ENCODE measurements at places on chromosomes 4 and X. TPM values are rescaled to one million over a fixed set of nuclear protein-coding genes. Genes with fewer than 3 reads are reported as not detected.

Gene F8A2
- total RNA-seq, result not detected

Gene TCEAL2
- total RNA-seq, result not detected

Gene ARHGAP36
- not detected for total RNA-seq

Gene IRF2
- total RNA-seq, result 31.8 TPM

Gene ARHGAP6
- not detected for total RNA-seq

Gene SPANXA2
- not detected for total RNA-seq

Gene TAPT1
- 66.6 TPM for total RNA-seq

Gene YIPF7
- total RNA-seq, result not detected

Gene TRIM61
- 5.2 TPM for total RNA-seq

DNA sequence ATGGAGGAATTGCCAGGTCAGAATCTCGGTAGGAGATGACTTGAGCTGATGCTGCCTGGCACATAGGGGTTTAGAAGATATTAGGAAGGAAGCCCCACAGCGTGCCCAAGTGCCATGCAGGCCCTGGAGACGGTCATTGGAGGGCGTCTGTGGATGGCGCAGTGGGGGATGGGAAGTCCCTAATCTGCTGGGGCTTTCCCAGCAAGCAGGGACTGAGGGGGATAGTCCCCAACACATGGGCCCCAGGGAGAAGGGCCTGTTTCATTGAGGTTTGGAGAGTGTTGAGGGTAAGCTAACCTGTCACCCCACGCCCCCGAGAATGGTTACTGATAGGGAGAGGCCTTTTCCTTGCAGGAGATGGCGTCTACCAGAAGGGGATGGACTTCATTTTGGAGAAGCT lies 7.8 kb downstream of the TAFAZZIN start:
- no peak for DNase-seq

- no peak for DNase-seq
Measured at GRCh38 chr4:43837171-43837570, 611.4 kb downstream of the KCTD8 start.

DNA sequence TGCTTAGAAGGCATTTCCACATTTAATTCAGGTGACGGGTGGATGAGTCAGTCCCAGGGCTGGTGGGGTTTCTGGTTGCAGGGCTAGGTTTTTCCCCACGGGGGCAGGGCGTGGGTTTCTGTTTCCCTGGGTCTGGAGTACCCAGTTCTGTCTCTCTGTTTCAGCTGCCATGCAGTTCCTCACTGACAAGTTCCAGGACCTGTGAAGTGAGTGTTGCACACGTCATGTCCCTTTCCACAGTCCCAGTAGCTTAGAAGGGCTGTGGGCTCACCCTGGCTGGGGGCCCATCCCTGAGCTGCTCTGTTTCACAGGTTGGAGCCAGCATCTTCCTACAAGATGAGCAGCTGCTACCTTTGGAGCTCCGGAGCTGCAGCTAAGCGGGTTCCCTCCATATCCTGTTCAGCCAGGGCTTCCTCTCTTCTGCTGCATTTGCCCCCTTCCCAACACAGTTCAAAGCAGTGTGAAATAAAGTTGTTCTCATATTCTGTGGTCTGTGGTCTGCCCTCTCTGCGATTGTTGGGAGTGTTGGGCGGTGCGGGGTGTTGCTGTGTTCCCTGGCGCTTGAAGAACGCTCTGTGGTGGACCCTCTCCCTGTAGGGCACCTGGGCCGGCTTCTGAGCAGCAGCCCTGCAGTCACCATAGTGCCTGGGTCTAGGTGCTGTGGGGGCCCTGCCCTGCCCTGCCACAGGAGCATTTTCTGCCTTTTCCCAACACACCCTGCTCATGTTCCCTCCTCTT lies 3.9 kb downstream of the LOC101059915 start:
- DNase-seq, result no peak

- DNase-seq, result no peak
Measured at GRCh38 chr4:107599841-107600240, 120.2 kb downstream of the PAPSS1 start.

GRCh38 chrX:149898554-149898953 lies 17.6 kb downstream of the MAGEA8 start:
- DNase-seq, result no peak

GRCh38 chr4:147808447-147808846 lies 76.6 kb downstream of the ARHGAP10 start:
- no peak for DNase-seq

- no peak for DNase-seq
Measured at GRCh38 chrX:9249051-9249846, 215.3 kb upstream of the FAM9B start.

GRCh38 chr4:153023139-153023538 lies 87.0 kb downstream of the FHDC1 start:
- no peak for DNase-seq

GRCh38 chrX:54076903-54077302 lies 32.6 kb upstream of the PHF8 start:
- DNase-seq, result no peak

- peak; percentile 20 for DNase-seq
Measured at GRCh38 chrX:15790769-15791290, 546 bp downstream of the ZRSR2 start.

- no peak for DNase-seq
Measured at GRCh38 chr4:183798301-183799253, 106.5 kb upstream of the STOX2 start.
